MM.1S (cell line): ENCODE measurements at places on chromosomes 13 and 19.

- DNase-seq = peak; percentile 47
These were observed 319.4 kb upstream of the HTR2A start for GRCh38 chr13:47216176-47216822.

- DNase-seq = no peak
These were observed 268.5 kb downstream of the MYO16 start for GRCh38 chr13:108897955-108898354.

DNA sequence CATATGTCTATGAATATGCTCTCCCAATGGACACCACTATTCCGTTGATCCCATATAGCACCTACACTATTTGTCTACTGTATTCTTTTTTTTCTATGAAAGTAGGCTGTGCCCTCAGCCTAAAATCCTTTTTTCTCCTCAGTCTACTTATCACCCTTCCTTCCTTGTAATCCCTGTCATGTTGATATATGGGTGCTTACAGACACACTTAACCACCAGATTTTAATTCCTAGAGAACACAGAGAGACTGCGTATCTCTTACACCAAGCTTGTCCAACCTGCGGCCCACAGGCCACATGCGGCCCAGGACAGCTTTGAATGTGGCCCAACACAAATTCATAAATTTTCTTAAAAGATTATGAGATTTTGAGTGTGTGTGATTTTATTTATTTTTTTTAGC is 101.1 kb downstream of the ZAR1L start:
- DNase-seq = no peak

- DNase-seq = no peak
These were observed 420.3 kb upstream of the PCDH9 start for GRCh38 chr13:67650471-67650870.
